ENCODE measurements at places on chromosomes 12 and 14.

DNA sequence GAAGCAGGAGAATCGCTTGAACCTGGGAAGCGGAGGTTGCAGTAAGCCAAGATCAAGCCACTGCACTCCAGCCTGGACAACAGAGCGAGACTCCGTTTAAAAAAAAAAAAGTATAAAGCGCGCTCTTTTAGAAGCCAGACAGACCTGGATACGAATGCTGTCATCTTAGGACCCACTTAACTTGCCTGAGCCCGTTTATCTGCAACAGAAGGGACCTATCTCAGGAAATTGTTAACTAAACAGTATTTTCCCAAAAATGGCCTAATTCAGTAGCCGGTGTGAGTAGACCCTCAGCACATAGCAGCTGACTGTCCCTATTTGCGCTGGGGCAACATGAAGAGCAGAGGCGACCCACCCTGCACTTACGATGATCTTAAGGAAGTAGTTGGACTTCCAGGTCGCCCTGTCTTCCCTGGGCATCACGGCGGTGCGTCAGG is 529 bp downstream of the RPLP0 start:
- no peak for DNase-seq

DNA sequence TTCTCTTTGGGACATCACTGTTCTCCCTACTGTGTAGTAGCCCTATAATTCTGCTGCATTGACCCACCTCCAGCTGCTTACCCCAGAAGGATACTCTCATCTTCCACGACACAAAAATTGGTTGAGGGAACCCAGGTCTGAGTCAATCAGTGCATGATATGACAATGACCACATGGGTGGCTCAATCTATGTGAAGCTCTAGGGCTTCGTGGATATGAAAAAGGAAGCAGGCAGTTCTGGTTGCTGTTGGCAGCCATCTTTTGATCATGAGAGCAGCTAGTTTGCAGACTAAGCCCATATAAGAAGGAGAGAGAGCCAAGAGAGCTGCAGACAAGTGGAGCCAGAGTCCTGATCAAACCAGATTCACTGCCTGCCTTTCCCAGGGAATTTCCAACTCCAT is 57.9 kb downstream of the AVPR1A start:
- DNase-seq, result no peak

- DNase-seq, result no peak
These were observed 64.1 kb downstream of the PRICKLE1 start for GRCh38 chr12:42525444-42525843.

DNA sequence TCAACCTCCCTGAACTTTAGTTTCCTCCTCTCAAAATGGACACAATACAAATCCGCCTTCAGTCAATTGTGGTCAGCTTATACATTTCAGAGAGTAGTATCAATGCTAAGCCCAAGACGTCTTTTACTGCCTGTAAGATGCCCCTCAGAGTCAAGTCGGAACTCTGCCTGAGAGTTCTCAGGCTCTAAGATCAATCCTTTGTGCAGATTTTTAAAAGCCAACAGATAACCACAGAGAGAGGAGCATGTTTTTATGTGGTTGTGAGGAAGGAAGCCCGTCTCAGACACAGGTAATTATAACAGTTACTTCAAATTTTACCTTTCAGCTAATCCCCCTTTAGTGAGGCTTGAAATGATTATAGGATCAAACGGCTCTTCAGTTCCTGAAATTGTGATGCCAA is 91.6 kb downstream of the HELB start:
- DNase-seq, result no peak

GRCh38 chr14:30849354-30849753 is 25.0 kb upstream of the COCH start:
- no peak for DNase-seq

DNA sequence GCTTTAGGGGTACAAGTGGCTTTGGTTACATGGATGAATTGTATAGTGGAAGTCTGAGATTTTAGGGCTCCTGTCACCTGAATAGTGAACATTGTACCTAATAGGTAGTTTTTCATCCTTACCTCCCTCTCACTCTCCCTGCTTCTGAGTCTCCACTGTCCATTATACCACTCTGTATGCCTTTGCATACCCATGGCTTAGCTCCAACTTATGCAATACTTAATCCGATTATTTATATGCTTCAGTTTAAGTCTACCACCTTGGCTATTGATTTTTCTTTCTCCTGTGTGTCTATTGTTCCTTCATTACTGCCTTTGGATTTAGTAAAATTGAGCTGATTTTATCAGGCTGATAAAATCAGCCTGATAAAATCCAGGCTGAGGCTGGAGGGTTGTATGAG is 30.5 kb upstream of the C12orf71 start:
- no peak for DNase-seq

DNA sequence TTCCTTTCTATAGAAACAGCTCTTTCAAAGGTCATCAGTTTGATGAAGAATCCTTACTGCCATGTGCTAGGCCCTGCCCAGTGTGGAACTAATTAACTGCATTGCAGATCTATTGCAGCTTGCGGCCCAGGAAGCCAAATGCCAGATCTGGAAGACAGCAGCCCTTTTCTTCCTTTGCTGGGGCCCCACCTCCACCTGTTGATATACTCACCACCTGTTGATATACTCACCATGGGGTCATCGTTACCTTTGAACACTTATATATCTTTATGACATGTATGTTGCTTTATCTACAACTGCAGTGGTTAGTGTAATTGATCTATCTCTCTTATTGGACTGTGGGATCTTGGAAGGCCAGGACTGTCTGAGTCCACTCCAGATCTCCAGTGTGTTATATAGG is 292.5 kb downstream of the ATP23 start:
- no peak for DNase-seq

DNA sequence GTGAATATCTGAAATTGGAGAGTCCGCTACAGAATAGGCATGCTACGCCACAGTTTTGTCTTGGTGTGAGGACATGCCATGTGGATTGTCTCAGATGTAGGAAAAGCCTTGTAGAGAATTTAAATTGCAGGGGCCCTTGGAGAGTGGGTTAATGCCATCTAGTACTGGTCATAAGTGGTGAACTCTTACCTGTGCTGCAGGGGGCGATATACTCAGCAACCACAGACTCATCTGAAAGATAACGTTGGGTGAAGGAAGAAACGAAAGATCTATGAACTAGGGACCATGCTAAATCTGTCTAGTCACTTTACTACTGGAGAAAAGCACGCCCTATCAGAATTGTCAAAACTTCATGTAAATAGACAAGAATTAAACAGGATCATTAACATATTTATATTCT is 33.7 kb upstream of the A2M start:
- no peak for DNase-seq

DNA sequence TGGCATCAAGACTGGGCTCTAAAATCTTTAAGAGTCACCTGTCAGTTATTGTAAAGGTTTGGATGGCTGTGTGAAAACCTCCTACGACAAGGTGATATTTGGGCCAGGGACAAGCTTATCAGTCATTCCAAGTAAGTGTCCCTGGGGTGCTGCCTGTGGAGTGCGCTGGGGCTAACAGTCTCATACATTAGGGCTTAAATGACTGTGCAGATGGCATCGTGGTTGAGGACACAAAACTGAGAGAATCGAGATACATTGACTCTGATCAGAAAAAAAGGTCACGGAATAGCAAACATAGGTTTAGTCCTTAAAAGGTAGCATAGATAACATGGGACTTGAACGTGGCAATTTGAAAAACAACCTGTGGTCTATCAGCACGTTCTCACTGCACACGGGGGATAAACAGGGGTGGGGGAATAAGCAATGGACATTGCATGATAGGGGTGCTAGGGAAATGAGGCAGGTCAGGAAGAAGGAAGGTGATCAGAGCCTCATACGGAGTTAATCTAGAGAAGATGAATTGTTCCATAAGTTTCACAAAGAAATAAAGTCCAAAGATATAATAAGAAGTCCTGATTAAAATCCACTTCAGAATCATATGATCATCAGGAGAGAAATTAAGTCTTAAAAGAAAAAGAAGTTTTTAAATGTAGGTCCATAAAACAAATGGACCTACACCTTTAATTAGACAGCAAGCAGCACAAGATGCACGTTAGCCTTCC is 100.3 kb downstream of the DAD1 start:
- no peak for DNase-seq

GRCh38 chr12:9342614-9343353 is 134.6 kb upstream of the PZP start:
- no peak for DNase-seq

DNA sequence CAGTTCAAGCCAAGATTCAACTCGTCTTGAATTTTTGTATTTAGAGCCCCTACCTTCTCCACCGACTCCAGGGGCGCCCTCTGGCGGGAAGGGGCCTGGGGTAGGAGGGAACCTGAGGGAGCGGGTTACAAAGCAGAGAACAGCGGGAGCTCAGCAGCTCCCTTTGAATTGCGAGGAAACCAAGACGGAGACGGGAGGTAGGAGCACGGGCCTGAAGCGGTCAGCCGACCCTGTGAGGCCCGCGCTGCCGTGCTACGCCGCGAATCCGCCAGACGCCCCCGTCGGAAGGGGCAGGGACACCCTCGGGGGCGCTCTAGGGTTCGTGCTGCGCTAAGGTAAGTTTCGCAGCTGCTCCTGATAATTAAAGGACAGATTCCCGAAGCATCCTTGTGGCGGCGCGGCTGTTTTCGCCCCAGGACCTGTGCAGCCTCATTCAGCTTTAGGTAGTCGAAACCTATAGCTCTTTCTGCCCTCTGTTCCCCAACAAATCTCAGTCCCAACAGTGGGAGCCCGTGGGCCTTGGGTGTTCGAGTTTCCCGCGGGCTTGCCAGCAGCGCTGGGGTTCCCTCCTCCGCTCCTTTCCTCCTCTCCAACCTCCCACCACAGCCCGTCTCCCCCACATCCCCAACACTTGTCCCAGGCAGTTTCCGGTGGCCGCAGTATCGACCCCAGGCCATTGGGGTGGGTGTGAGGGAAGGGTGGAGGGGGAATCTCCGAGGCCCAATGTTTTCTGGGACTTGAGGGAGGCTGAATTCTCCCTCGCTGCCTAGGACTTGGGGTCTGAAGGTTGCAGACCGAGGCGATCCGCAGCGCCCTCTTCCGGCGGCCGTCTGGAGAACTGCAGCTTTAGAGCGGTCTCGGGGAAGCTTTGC is 5.1 kb upstream of the NKX2-1 start:
- peak; percentile 70 for DNase-seq

GRCh38 chr14:54364555-54365415 is 32.0 kb upstream of the CDKN3 start:
- DNase-seq, result no peak

GRCh38 chr12:6462234-6462995 is 8.1 kb downstream of the VAMP1 start:
- DNase-seq, result no peak

DNA sequence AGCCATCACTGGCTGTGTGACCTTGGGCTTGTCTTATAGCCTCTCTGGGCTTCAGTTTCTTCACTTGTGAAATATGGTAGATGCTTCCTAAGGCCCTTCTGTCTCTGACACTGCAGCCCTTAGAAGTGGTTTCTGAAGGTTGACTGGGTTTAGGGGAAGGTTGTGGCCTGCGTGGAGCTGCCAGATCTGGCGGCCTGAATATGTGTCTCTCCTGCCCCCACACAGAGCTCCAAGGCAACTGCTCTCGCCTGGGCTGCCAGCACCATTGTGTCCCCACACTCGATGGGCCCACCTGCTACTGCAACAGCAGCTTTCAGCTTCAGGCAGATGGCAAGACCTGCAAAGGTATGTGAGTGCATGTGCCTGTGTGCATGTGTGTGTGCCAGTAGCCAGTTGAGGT is 4.0 kb downstream of the LRP1-AS start:
- no peak for DNase-seq

GRCh38 chr14:92686900-92687427 is 61.5 kb downstream of the LGMN start:
- peak; percentile 97 for DNase-seq

- DNase-seq, result no peak
These were observed 49.2 kb upstream of the MMP17 start for GRCh38 chr12:131779027-131779426.

Measured in D341Med (cell line).